KBM-7 (cell line): ENCODE measurements at places on chromosomes 7 and 10.
A peak's percentile ranks its signal among the peaks of the same experiment; 100 is the strongest.

GRCh38 chr10:4331150-4331549 is 494.9 kb upstream of the AKR1E2 start:
- DNase-seq: no peak

GRCh38 chr7:134051020-134051419 is 76.1 kb upstream of the LRGUK start:
- DNase-seq: no peak

DNA sequence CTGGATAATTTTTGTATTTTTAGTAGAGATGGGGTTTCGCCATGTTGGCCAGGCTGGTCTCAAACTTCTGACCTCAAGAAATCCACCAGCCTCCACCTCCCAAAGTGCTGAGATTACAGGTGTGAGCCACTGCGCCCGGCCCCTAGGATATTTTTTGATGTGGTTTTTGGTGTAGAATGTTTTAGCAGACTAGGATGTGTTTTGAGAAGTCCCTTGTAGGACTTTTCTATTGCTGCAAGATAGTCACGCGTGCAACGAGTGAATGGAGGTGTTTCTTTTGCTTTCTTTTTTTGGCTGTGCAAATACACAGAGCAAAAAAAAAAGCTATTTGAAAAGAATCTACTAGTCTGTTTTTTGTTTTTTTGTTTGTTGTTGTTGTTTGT is 29.8 kb upstream of the KLF6 start:
- DNase-seq: no peak

- peak; percentile 49 for DNase-seq
Observed at GRCh38 chr10:42753126-42753506, 29.5 kb upstream of the BMS1 start.

GRCh38 chr7:103571586-103571985 is 125.6 kb upstream of the SLC26A5 start:
- no peak for DNase-seq

DNA sequence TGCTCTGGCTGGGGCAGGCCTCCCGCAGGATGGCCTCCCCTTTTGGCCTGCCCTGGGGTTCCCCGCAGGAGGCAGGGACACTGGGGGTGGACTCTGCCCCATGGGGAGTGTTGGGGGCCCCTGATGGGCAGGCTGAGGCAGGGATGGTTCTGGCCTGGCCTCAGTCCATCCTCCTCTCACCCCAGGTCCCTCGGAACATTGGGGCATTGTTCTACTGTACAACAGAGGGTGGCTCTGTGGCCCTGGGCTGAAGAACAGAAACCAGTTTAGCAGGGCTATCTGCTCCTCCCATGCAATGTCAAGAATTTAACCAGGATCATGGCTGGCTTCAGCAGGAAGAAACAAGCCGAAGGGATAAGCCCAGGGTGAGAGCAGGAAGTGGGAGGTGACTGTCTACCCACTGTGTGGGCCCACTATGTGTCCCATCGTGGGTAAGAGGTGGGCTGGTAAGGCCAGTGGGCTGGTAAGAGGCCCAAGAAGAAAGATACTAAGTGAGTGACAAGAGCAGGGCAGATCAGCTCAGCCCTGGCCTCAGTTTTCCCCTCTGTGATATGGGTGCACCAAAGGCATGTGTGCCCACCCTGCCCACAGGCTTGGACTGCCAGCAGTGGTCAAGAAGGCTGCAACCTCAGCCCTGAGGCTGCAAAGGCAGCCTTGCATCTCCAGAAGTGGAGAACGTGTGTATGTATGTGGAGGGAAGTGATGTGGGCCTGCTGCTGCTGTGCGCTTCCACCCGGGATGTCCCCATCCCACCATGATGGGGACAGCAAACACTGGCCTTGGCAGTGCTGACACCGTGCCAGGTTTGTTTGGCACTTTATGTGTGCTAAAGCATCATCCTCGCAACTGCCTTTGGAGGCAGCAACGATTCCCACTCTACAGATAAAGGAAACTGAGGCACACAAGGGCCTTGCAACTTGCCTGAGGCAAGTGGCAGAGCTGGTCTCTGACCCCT is 138.9 kb downstream of the SH3PXD2A start:
- no peak for DNase-seq

- no peak for DNase-seq
Observed at GRCh38 chr7:124330731-124331407, 298.0 kb upstream of the TMEM229A start.

DNA sequence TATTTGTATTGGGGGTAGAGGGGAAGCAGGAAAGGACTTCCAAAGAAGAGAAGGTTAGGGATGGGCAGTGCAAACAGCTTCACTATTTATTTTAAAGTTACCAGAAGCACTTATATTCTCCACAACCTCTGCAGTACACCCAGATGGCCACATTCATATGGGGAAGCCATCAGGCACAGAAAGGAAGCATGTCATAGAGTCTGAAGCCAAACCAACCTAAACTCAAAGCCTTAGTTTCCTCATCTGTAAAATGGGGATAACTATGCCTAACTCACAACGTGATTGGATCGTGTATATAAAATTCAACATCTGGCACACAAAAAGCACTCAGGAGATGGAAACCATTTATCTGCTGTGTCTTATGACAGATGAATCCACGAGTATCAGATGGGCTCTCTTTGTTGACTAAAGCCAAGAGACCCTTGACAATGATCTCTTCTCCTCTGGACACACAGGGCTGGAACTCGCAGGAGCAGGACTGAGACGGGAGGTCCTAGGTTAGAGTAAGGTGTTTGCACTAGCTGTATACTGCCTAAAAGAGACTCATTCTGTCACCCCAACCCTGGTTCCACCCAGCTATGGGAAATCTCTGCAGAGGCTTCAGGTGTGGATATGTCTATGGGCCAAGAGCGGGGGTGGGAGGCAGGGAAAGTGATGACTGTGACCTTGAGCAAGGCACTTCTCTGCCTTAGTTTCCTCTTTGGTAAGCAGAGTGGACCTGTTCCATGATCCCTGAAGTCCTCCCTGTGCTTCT is 1.8 kb downstream of the KIAA1549 start:
- peak; percentile 61 for DNase-seq

DNA sequence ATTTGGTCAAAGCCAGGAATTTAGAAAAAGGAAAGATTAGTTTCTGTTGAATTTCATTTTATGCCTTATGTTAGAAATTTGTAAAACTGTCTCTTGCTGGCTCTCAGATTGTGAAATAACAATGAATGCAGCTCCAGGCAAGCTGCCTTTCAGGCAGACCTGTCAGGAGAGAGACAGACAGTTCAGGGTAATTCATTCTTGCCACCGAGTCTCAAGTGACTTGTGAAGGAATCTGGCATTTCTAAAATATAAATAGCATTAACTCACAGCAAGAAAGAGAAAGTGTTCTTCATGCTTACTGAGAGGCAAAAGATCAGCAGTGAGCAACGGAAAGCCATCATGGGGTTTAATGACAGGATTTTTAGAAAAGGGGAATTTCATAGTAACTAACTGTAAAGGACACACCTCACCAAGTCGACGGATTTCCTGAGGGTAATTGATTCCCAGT is 442.3 kb upstream of the AKR1E2 start:
- DNase-seq: no peak

DNA sequence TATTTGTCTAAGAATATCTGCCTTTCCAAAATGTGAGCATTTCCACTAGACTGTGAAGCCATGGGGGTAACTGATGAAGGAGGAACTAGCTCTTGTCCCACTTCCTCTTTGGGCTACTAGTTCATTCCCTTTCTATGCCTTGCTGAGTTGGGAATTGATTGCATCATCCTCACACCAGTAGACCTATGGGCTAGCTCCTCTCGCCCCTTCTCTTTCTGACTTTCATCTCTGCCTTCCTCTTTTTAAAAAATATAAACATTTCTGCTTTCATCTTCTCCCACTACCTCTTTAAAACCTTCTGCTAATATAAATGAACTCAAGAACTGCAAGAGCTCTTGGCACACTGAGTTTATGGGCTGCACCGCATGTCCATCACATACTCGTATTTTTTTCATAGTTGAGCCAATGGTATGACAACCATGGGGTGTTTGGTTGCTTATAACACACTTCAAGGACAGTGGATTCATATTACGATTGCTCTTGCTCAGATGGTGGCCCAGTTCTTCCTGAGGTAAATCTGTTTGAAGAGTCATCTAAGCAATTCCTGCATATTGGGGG is 182.0 kb downstream of the REEP3 start:
- peak; percentile 93 for DNase-seq

DNA sequence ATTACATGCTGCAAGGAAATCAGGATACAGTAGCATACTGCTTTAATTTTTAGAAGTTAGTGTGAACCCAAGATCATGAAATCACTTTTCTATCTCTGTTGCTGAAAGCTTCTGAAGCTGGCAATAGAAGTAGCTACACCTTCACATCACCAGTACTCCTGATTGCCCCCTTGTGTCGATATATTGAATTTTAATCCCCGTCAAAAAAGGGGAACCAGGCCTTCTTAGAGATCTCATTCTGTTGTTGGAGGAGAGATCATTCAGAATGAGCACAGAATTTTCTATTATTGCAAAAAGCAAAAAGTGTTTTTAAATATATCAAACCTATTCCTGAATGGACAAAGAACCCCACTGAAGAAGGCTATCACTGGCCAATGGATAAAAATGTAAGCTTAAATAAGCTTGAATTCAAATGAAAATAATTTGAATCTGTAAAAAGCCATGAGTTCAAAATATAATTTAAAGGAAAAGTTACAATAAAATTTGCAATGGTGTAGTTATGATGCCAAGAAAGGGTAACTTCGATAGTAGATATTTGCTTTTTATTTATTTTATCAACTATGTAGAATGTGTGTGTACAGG is 39.7 kb upstream of the TEX47 start:
- DNase-seq: peak; percentile 77

DNA sequence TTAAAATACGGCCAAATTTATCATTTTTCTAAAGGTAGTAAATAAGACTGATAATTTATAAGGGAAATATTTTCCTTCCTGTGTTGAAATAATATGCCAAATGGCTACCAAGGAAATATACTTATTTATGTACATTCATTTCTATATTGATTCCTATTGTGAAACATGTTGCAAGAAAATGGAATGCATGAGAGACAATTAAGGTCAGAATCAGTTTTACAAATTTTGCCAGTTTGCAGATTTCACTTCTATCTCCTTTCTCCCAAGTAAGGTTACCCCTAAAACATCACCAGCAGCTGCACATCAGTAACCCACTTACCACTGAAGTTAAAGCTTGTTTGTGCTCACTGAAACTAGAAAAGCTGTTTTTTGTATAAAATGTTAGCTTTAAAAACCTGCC is 19.2 kb upstream of the REEP3 start:
- DNase-seq: no peak

DNA sequence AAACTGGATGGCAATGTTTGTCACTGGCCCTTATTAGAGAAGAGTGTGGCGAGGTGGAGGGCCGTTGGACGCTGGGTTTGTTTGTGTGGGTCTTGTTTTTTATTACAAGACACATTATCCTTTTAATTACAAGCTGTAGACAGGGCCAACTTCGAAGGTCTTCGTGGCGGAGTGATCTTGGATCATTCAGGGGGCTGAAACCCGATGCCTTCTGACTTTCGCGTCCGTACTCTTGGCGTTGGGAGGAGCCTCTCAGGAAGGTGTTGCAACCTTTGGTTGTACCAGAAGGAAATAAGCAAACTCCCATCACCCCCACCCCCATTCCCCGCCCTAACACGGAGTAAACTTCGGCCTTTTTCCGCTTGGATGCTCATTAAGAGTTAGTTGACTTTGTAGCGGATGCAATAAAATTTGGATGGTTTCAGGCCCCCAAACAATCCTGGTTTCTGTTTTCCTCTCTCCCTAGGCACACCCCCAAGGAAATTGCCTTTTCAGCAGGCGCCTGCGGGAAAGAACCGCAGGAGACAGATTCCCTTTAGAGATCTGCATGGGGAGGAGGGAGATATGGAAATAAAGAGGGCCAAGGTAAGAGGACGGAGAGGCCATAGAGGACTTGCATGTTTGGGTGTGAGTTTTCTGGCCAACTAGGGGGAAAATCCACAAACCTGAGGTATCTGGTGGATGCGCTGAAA is 294.5 kb upstream of the NFE2L3 start:
- peak; percentile 63 for DNase-seq

DNA sequence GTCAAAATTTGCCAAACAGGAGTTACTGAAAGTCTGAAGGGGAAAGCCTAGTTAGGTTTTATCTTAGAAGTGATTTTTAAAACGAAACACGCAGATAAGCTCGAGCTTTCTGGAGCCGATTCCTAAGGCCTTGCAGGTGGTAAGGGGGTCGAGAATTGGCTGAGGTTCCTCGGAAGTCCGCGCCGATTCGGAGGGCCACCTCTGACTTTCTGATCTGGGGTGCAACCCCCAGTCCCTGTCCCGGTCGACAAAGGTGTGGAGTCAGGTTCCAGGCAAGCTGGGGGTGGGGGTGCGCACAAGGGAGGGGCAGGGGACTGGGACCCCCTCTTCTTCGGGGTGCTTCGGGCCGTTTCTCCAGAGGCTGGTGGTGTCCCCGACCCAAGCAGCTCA is 701 bp upstream of the CUL1 start:
- DNase-seq: no peak

DNA sequence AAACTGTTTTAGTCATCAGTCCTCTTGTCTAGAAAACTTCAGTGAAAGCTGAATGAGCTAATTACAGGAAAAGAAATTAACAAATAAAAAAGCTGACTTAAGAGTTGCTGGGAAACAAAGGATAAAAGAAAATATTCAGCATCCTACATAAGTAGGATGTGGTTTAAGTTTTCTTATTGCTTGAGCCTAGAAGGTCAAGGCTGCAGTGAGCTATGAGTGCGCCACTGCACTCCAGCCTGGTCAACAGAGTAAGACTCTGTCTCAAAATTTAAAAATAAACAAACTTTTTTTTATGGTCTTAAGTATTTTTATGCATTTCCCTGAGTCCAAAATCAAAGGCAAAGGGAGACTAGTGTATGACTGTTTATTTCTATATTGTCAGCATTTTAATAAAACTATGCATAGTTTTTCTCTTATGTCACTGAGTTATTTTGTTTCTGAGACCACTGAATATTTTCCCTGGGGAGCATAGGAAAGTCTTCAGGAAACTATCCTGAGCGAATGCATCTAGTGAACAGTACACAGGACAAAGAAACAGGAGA is 40.0 kb upstream of the LRRN3 start:
- DNase-seq: no peak

- no peak for DNase-seq
Observed at GRCh38 chr10:24118246-24118645, 90.7 kb upstream of the KIAA1217 start.

GRCh38 chr10:132404911-132405462 is 8.0 kb downstream of the PWWP2B start:
- no peak for DNase-seq

DNA sequence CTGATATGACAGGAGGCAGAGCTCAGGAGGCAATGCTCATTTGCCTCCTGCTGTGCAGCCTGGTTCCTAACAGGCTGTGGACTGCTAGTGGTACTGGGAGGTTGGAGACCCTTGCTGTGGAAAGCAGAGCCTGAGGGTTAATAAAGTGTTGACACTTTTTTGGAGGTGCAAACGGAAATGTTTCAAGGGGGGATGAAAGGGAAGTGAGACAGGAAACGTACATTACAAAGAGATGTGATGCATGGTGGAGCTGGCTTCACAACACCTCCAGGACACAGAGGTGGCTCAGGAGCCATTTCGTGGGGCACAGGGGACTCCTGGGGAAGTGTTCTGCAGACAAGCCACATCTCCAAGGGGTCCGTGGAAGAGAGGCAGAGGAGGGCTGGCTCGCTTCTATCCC is 137.6 kb upstream of the SVIL start:
- DNase-seq: peak; percentile 26

- no peak for DNase-seq
Observed at GRCh38 chr10:133135116-133135465, 24.9 kb upstream of the KNDC1 start.
